ENCODE measurements at places on chromosomes 6 and 20.

DNA sequence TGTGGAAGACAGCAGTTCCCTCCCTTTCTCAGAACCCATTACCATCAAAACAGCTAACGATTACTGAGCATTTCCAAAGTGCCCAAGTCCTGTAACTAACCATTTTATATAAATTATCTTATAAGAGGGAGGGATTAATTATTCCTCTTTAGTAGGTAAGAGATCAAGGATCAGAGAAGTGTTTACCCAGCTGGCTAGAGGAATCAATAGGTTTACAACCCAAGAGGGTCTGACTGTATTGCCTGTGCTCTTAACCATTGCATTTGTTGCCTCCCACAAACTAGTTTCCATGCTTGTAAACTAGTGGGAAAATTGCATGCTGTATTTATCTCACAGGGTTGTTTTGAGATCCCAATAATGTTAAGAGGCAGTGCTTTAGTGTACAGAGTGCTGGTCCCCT is 3.7 kb upstream of the DBNDD2 start:
- DNase-seq = no peak

GRCh38 chr6:23456396-23456795 is 669.6 kb upstream of the NRSN1 start:
- DNase-seq = no peak

DNA sequence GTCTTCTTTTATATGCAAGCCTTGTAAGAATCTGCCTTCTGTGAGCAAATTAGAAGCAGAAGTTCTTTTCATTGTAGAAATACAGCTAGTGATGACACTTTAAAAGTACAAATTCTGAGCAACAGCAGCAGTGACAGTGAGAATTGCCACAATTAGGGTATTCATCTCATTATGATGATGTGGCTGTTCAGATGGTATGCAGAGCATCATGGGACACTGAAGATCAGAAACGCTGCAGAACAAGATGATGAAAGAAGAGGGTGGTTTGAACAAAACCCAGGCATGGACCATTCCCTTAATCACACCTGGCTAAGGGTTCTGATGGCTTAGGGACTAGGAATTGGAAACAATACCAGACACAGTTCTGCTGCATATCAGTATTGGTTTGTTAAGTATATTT is 312.7 kb upstream of the TBX18 start:
- no peak for DNase-seq

DNA sequence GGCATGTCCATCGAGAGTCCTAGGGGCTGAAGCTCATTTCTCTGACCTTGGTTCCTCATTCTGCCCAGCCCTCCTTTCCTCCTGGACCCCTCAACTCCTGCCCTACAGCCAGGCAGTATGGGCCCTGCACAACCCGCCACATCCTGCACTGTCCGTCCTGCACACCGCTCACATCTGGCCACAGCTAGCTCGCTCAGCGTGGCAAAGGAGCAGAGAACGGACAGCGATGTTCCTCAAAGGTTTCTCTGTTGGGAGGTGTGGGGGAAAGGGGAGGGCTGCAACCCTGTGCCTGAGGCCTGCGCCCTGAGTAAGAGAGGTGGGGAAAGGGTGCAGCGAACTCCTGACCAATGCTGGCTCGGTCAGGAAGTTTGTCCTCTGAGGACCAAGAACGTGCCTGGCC is 90.1 kb downstream of the PXDC1 start:
- no peak for DNase-seq

GRCh38 chr6:51855310-51856082 is 231.9 kb downstream of the PKHD1 start:
- DNase-seq = peak; percentile 64

DNA sequence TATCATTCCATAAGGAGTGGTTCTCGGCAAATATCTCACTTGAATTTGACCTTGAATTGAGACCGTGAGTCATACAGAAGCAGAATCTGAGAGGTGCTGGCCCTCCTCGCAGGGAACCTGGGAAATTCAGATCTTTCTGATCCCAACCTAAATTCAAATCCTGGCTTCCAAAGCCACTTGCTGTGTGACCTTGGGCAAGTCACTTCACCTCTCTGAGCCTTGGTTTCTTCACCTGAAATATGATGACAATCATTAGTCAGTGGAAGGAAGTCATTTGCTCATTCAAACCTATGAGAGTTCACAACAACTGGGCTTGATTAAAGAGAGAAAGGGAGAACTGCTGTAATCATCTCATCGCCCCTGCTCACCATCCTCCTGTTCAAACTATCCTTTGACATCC is 7.2 kb downstream of the BPIFA3 start:
- DNase-seq = no peak

GRCh38 chr6:137415127-137415833 is 78.9 kb downstream of the OLIG3 start:
- peak; percentile 86 for DNase-seq

DNA sequence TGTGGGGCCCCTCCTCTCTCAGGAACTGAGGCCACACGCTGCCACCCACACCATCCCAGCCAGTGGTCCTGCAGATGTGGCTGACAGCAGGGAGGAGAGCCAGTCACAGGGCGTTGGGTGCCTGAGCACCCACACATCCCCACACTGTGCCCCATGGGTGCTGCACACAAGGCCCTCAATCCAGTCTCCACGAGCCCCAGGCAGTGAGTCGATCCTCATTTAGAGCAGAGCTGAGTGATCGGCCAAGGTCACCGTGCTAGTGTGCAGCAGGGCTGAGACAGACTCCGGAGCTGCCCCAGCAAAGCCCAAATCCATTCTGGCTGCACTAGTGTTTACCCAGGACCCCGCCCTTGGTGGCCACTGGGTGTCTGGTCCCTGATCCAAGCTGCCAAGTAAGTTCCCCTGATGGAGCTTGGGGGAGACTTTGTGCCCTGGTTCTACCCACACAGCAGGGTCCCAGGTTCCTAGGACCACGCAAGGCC is 9.0 kb downstream of the C20orf203 start:
- DNase-seq = no peak

DNA sequence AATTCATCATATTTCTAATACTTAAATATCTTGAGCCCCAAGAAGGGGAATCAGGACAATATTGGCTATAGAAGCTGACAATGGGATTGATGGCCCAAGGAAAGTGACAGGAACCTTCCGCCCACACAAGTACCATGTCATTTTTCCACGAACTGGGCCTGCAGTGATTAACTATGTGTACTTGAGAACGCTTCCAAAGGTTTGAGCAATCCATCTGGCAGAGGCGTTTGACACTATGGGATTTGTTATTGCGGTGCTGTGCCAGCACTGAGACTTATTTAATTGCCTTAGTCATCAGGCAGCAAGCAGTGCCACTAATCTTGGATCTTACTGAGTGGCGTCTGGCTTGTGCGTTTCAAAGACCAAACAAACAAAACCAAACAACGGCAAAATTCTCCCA is 135.6 kb upstream of the UST start:
- peak; percentile 25 for DNase-seq

DNA sequence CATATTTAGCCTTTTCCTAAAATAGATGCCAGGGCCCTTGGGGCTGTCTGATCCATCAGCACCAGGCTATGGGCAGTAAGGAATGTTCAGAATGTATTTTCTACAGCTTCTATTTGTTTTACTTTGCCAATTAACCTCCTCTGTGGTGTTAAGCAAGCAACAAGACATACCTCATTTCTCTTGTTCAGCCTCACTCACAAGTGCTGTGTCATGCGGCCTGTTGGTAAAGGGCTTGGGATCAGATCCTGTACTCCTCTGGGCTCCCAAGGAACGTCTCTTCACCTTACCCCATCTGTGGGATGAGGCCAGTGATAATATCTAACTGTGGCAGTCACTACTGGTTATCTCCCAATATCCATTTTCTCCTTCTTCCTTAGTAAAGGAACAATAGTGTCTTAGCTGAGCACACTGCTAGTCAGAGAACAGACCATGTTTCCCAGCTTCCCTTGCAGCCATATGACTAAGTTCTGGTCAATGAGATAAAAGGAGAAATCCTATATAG is 7.0 kb upstream of the DSTN start:
- DNase-seq = no peak

GRCh38 chr20:61220131-61220530 is 31.9 kb upstream of the CDH4 start:
- DNase-seq = no peak

DNA sequence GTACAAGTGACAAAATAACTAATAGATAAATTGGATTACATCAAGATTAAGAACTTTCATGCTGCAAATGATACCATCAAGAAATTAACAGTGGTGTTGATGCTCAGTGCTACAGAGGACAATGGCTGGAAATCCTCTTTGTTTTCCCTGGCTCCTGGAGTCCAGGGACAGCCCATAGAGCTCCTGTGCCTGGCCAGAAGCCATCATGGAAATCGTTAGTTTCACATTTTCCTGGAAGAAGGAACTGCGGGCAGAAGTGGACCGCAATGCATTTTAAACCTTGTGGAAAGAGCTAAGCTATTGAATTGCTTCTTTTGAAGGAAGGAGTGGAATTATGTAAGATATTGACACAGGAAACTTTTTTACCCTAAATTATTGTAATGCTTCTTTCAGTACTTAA is 276.0 kb downstream of the GJA1 start:
- no peak for DNase-seq

- peak; percentile 96 for DNase-seq
These were observed 23.6 kb downstream of the BCL2L1 start for GRCh38 chr20:31698803-31699718.

DNA sequence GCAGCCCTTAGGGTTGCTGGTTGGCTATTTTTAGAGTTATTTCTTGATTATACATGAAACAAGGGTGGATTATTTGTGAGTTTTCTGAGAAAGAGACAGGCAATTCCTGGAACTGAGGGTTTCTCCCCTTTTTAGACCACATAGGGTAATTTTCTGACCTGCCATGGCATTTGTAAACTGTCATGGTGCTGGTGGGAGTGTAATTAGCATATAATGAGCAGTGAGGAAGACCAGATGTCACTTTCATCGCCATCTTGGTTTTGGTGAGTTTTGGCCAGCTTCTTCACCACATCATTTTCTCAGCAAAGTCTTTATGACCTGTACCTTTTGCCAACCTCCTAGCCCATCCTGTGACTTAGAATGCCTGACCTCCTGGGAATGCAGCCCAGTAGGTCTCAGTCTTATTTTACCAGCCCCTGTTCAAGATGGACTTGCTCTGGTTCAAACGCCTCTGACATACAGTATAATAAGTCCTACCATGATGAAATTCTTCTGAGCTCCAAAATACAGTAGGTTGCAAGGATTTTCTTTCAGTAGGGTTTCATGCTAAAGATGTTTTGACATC is 117.1 kb downstream of the ISM1 start:
- no peak for DNase-seq

- no peak for DNase-seq
These were observed 10.4 kb downstream of the TRAPPC3L start for GRCh38 chr6:116535109-116535508.

DNA sequence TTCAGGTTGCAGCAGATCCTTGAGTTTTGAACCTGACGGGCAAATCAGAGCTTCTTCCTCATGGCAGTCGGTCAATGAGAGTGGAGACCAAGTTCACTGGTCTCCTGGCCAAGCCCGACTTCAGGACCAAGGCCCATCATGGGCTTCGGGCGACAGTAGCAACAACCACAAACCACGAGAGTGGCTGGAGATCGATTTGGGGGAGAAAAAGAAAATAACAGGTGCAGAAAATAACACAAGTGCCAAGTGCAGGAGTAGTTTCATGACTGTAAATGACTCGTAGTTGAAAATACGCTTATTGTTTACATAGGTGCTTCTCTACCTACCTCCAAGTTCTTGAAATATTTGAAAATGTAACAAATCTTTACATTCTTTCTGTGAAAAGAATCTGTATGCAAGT is 56.1 kb downstream of the DCBLD1 start:
- DNase-seq = no peak

DNA sequence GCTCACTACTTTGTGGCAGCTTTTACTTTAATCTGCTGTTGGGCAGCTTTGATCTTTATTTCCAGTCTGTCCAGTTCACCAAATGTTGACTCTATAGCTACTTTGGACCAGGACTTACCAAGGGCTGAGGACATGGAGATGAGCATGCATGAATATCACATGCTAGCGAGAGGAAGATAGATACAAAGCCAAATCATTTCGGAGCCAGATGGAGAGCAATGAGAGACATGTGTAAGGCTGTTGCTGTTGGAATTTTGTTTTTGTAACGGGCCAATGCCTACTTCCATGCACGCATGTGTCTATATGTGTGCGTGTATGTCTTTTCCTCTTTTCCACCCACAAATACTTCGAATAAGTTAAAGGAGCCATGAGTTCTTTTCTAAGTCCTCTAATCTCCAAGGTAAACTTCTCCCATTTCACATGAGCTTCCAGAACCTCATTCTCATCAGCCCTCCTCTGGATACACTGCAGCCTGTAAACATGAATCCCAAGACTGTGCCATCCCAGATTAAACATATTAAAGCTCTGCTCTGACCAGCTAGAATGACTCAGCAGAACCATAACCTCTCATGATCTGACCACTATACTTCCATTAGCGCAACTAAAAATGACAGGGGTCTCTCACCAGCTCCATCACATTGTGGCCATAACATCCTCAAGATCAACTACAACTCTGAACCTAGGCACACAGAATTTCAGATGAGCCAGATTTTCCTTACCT is 160.7 kb downstream of the LRFN2 start:
- DNase-seq = no peak

All from suppressor macrophage (primary cell).